ENCODE measurements at places on chromosomes 7 and 10.

- DNase-seq = no peak
Measured at GRCh38 chr10:100327007-100327717, 2.9 kb downstream of the PKD2L1 start.

DNA sequence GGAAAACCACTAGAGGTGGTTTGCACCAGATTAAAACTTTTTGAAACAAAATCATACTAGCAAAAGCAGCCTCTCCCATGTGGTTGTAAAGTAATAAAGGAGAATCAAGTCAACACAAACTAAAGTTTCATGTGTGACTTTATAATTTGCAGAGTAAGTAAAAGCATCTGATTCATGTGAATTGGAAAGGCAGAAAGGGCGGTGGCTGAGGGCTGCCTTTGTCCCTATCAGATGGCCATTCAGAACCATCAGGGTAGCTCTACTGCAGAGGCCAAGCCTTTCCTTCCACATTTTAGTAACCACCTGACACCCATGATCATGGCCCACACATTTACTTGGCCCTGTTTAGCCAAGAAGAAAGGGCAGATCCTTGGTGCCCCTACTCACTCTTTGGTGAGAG lies 15.7 kb downstream of the WNT16 start:
- DNase-seq = no peak

DNA sequence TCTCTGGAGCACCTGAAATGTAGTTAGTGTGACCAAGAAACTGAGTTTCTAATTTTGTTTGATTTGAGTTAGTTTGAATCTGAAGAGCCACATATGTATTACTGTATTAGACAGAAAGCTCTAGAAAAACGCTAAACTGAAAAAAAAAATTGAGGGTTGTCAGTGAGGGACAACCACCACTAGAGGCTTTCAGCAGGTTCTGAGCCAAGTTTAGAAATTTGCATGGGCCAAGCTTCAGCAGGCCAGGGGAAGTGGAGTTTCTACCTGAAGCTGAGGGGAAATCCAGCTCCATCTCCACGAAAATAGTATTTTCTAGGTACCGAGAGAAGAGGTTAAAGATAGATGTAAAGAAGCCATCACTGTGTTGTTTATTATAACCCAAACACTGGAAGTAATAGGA lies 77.9 kb upstream of the PLXNA4 start:
- DNase-seq = no peak

GRCh38 chr10:104117839-104118323 lies 4.1 kb upstream of the SFR1 start:
- DNase-seq = no peak

GRCh38 chr7:1422512-1423263 lies 36.6 kb downstream of the MICALL2 start:
- DNase-seq = no peak

DNA sequence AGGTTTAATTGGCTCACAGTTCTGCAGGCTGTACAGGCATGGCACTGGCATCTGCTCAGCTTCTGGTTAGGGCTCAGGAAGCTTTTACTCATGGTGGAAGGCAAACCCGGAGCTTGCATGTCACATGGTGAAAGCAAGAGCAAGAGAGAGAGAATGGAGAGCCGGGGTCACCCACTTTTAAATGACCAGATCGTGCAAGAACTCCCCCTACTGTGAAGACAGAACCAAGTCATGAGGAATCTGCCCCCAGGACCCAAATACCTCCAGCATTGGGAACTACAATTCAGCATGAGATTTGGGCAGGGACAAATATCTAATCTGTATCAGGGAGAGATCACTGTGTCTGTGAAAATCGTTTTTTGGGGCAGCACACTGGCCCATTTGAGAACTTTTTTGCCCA lies 110.0 kb upstream of the MYO3A start:
- no peak for DNase-seq

DNA sequence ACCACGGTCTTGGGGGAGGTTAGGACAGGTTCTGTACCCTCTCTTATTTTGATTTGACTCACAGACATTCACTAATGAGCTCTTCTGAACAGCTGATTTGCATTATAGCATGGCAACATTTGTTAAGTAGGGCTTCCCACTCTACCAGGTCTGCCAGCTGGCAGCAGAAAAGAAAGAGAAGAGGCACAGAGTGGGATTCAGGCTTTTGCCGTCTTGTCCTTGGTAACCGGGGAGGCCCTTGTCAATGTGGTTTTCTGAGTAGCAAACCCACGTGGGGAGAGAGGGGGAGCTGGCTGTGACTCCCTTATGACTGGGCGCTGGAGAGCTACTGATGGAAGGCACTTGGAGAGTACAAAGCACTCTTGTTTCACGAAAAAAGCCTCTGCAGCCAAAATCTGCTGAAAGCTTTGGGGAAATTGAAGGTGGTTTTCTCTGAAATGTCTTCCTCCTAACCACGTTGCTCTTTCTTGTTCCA lies 355.3 kb upstream of the GALNT17 start:
- DNase-seq = no peak

- DNase-seq = no peak
Measured at GRCh38 chr10:102994531-102995295, 76.6 kb downstream of the CNNM2 start.

GRCh38 chr7:20783700-20784387 lies 2.8 kb downstream of the SP8 start:
- DNase-seq = no peak

GRCh38 chr10:64394744-64395143 lies 873.5 kb downstream of the REEP3 start:
- no peak for DNase-seq

DNA sequence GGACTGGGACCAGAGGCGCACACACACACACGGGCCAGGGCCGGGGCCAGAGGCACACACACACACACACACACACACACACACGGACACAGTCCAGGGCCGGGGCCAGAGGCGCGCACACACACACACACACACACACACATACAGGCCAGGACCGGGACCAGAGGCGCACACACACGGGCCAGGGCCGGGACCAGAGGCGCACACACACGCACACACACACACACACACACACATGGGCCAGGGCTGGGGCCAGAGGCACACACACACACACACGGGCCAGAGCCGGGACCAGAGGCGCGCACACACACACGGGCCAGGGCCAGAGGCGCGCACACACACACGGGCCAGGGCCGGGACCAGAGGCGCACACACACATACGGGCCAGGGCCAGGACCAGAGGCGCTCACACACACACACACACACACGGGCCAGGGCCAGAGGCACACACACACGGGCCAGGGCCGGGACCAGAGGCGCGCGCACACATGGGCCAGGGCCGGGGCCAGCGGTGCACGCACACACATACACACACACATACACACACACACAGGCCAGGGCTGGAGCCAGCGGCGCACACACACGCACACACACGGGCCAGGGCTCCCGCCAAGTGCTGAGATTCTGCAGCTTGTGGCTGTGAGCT lies 268.8 kb downstream of the ELFN1 start:
- no peak for DNase-seq

- DNase-seq = no peak
Measured at GRCh38 chr7:110804501-110804900, 286.4 kb upstream of the LRRN3 start.

DNA sequence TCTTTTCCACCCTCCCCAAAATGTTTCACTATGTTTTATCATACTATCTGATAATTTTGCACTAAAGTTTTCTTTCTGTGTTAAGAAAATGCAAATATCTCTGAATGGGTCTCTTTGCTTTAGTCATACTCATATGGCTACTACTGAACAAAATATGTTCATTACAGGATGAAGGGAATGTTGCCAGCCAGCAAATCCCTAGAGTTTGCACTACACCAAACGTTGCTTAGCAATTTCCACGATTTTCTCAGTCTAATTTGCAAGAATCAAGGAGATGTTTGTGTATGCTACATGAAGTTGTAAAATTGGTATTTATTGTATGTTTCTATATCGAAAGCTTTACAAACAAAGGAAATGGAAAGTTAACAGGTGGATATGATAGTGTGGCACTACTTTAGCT lies 10.6 kb upstream of the MAGI2 start:
- no peak for DNase-seq

GRCh38 chr7:518630-519483 lies 789 bp downstream of the PDGFA start:
- DNase-seq = peak; percentile 48

DNA sequence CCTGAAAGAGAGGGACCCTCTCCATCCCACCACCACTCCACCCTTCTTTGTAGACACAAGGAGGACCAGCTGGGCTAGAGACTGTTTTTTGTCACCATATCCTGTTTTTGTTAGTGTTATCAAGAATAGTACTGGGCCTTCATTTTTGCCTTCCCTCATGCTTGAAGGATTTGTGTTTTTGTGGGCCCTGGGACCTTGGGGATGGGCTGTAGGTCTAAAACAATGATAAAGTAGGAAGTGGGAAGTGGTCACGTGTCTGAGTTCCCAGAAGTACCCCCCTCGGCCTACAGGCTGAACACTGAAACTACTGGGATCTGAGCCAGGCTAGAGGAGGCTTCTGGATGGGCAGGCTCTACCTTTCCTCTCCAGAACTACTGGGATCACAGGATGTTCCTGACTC lies 8.9 kb downstream of the AGFG2 start:
- DNase-seq = no peak

DNA sequence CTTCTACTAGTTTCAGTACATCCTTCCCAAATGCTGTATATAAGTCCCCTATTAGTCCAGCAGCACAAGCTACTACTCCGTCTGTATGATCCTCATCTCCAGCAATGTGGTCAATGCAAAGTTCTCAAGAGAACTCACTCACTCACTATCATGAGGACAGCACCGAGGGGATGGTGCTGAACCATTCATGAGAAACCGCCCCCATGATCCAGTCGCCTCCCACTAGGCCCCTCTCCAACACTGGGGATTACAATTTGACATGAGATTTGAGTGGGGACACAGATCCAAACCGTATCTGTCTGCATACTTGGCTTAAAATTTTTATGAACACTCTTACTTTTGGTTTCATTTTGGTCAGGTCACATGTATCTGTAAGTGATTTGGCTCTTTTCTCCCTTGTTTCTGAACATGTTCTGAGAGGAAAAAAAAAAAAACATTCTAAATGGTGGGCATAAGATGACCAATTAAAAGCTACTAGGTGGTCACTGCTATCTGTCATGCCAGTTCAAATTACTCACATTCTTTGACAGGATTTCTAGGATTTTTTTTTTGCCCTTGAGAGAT lies 60.1 kb downstream of the ZNF783 start:
- DNase-seq = no peak

- no peak for DNase-seq
Measured at GRCh38 chr10:70320751-70321150, 36.9 kb upstream of the NPFFR1 start.

DNA sequence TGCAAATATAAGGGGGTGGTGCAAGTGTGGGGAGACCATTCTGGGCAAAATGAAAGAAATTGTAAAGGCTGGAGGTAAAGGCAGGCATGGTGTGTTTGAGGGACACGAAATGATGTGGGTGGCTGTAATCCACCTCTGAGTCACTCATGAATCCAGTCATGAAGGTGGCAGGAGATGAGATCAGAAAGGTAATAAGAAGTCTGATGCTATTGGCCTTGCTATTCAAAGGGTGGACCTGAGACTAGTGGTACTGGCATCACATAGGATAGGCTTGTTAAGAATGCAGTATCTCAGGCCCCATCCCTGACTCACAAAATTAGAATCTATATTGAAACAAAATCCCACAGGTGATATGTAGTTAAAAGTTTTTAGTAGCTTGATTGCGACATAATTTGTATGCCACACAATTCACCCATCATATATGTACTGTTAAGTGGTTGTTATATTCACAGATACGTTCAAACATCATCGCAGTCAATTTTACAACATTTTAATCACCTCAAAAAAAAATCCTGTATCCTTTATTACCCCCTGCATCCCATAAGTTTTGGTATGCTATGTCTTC lies 85.6 kb downstream of the ST8SIA6 start:
- no peak for DNase-seq

All from activated naive CD4-positive, alpha-beta T cell treated with anti-CD3 and anti-CD28 coated beads, Interleukin-2, amount 50 U/mL, for 16 hours (primary cell).